ENCODE measurements at places on chromosomes 11 and 22.

GRCh38 chr11:73315293-73316020 is 7.4 kb downstream of the ARHGEF17 start:
- no peak for DNase-seq

DNA sequence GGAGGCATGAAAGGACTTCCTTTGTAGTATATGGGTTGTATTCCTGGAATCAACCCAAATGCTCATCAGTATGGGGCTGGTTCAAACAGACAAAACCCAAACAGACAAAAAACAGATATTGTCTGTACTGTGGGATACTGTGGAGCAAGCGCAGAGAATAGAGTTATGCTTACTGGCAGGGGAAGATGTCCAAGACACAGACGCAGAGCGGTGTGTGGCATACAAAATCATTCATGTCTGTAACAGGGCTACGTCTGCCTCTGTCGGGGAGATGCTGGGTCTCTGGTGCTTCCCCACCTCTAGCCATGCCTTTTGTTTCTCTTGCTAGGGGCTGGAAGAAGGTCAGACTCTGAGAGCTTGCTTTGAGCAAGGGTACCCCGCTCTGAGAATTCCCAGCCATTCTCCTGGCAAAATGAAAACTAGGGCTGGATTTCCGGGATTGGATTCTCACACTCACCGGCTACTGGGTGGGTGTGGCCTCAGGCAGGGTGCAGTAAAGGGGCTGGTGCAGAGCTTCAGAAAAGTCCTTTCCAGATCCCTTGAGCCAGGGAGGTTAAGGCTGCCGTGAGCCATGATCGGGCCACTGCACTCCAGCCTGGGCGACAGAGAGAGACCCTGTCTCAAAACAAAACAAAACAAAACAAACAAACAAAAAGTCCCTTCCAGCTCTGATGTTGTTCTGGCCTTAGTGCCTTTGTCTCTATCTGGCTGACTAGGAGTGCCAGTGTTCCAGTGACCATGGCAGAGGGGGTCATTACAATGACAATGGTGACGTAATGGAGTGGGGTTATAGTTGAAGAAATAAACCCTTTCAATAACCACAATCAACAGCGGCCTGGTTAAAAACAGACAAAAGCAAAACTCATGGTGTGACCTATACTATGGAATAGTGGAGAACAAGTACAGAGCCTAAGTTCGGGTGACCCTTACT is 2.9 kb upstream of the ABCC8 start:
- DNase-seq, result no peak

GRCh38 chr11:118851970-118852369 is 31.7 kb upstream of the CXCR5 start:
- DNase-seq, result no peak

DNA sequence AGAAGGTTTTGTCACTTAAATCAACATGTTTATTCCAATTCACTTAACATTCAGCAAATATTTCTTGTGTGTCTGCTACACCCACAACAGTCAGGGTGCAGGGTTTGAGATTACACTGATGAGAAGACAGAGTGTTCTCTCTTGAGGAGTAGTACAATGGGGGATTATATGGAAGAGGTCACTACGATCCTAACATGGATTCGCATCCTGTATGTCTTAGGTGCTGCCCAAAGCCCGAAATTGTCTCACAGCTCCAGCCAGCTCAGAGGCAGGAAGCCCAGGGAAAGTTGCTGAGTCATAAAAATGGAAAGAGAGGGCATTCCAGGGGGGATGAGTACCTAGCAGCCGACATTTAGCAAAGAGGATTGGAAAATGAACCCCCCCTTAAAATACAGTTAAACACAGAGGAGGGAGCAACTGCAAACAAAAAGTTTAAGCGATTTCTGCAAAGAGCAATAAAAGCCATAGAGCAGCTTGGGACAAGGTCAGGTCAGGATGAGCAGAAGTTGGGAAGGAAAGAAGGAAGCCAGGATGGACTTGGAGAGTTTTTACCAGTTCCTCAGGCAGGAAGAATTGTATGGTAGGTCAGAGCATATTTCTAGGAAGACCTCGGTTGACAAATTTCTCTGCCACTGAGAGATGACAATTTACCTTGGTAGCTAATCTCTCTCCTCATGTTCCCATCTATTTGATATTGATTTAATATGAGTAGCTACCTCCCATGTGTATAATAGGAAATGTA is 49.5 kb downstream of the IGLL5 start:
- no peak for DNase-seq

DNA sequence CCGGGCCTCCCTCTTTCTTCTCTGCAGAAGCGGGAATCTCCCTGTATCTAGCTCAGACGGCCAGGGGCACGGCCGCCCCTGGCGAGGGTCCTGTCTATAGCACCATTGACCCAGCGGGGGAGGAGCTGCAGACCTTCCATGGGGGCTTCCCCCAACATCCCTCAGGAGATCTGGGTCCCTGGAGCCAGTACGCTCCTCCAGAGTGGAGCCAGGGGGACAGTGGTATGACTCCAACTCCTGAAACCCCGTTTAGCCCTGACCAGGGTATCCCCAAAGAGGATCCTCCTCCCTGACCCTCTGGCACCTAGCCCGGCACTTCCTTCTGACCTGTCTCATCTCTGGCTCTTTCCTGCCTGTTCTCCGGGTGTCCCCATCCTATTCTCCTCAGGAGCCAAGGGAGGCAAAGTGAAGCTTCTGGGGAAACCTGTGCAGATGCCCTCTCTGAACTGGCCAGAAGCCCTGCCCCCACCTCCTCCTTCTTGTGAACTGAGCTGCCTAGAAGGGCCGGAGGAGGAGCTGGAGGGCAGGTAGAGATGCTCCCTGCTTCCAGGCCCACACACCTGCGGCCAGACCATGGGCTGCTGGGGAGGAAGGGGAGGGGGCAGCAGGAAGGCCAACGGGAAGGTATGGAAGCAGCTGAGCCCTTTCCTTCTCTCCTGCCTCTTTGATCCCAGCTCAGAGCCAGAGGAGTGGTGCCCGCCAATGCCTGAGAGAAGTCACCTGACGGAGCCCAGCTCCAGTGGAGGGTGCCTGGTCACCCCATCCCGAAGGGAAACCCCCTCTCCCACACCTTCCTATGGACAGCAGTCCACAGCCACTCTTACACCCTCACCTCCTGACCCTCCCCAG is 12.9 kb downstream of the ROBO3 start:
- DNase-seq, result no peak

- no peak for DNase-seq
These were observed 64.6 kb downstream of the ST3GAL4 start for GRCh38 chr11:126419801-126420697.

DNA sequence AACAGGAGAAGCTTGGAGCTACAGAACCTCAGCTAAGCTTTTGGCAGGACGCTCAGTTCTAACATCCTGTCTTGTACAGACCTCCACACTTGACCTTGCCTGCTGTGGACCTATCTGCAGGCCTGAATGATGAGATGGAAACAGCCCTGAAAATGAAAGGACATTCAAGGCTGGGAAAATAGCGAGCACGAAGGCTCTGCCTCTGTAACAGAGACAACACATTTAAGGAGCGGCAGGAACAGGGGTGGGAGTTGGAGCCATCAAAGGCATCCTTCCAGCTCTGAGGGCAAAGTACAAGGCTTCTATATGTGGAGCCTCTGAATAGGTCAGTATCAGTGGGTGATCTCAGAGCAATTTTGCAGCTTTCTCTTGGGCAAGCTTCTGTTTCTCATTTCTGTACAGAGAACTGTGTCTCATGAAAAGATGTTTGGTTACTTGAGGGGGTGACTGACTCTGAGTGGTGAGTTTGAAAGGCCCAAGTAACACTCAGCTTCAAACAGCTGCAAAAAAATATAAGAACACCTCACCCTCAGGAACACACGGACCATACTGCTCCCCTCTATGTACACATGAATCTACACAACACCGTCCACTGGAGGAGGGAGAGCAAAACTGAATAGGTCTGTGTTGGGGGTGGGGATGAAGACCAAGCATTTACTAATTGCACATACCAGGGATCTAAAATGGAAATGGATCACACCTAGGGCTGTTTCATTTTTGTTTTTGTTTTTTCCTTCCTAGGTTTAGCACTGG is 101.6 kb downstream of the CCDC81 start:
- DNase-seq, result no peak

GRCh38 chr11:110948112-110948511 is 235.9 kb upstream of the ARHGAP20 start:
- no peak for DNase-seq

DNA sequence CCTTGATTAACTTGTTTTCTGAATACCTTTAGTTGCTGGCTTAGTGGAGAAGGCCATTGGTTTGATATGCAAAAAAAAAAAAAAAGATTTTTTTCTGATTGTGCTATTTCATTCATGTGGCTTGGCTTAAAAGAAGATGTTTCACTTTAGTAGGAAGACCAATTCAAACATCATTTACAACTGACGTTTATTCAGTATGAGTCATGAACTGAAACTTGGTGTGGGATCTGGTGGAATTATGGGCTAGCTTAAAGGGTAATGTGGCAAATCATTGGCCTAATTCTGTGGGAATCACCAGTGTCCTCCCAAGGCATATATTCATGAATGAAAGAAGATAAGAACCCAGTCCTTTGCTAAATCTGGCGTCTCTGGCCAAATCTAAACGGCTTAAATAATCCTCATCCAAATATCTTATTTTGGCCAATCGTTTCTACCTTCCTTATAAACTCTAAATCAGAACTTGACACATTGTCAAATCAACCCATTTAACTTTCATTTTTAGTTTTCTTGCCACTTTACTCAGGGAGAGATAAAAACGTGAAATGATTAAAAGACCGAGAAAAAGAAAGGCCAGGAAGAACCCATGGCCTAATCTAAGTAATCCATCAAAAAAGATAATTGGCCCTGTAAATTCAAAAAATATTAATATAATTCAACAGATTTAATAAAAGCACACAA is 77.0 kb downstream of the DDIAS start:
- DNase-seq, result no peak

DNA sequence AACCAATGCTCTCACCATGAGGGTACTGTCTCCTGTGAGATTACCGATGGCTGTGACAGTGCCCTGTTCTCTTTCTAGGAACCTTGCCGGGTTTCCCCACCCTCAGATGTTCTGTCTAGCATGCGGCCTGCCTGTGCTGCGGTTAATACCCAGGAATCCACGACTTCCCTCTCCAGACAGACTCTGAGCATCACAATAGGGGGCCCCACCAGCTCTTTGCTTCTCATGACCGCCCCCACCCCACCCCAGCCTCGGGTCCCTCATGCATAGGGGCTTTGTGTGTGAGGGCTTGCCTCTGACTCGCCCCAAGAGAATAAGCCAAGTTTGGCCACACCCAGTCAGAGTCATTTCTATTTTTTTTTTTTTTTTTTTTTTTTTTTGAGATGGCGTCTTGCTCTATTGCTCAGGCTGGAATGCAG is 10.3 kb downstream of the PARVG start:
- no peak for DNase-seq

DNA sequence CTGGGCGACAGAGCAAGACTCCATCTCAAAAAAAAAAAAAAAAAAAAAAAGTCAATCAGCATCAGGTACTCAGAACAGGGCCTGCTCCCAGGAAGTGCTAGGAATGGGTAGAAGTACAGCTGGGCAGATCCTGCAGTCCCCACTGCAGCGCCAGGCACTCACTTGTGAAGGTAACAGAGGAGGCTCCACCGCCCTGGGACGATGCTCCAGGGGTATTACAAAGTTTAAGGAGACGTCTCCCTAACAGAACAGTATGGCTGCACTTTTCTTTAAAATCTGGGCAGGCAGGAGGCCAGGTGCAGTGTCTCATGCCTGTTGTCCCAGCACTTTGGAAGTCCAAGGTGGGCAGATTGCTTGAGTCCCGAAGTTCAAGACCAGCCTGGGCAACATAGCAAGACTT is 1449.0 kb downstream of the BRD1 start:
- DNase-seq, result no peak

DNA sequence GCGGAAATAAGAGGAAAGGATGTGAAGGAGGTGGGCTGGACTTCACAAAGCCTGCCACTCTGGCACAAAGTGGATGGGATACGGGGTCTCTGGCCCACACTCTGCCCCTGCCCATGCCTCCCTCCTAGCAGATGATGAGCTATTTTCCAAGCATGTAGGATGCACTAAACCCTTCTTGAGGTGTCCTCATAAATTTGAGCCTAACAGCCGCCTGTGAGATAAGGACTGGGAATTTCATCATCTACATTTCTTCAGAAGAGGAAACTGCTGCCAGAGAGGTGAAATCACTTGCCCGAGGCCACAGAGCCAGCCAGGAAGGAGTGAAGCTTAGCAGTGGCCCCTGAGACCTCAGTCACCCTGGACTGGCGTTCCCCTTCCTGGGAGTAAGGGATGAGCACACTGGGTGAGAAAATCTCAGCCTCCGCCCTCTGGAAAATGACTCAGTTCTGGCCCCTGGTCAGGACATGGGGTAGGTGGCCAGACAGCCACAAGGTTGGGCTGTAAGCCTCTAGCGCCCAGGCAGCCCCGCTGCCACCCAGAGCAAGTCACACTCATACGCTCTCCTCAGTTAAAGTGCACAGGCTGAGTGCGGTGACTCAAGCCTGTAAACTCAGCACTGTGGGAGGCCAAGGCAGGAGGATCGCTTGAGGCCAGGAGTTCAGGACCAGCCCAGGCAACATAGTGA is 27.9 kb downstream of the MB start:
- no peak for DNase-seq

GRCh38 chr11:110453684-110454354 is 24.1 kb downstream of the FDX1 start:
- no peak for DNase-seq

DNA sequence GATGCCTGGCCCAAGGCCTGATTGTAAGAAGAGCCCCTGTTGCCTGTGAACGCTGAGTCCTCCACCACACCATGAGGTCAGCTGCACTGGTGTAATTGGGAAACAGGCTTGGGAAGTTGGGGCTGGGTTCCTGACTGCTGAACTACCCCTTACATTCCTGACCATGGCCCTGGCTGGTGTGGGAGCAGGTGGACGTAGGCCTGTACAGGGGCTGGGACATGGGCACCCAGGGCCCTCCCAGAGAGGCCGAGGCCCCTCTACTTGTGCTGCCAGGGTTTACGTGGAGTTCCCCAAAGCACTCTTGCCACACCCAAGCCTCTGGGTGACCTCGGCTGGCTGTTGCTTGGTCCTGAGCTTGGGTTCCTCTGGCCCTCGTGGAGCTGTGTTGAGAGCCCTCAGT is 5.4 kb downstream of the RELT start:
- no peak for DNase-seq

DNA sequence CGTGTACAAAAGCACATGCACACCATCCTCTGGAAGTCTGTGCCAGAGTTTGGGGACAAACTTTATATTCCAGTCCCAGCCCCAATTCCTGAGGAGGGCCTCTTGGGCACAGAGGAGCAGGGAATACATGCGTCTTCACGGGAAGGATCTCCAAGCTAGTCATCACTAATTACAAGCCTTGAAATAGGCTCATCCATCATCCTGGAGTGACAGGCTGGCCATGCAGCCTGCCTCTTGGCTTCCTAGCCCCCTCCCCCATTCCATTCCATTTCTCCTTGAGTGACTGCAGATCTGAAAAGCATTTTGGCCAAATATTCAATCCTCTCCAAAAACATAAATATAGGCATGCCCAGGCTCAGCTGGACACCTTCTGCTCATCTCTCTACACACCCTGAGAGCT is 24.8 kb downstream of the SERPING1 start:
- DNase-seq, result no peak

GRCh38 chr11:33802194-33802950 is 28.1 kb upstream of the FBXO3 start:
- no peak for DNase-seq

- no peak for DNase-seq
These were observed 28.9 kb downstream of the PLEKHA7 start for GRCh38 chr11:16985297-16985696.

- peak; percentile 69 for DNase-seq
These were observed at the start of gene VEGFB for GRCh38 chr11:64233913-64234586. Gene VEGFB, plus strand, starts transcription at chr11:64234584. Its CDS starts 250 bp downstream, at chr11:64234834.

Data from activated T-cell treated with anti-CD3 and anti-CD28 coated beads for 4 hours (primary cell).